Trophoblast cell (in vitro differentiated cells and primary cell): ENCODE measurements at places on chromosomes 7 and 10.
A peak's percentile ranks its signal among the peaks of the same experiment; 100 is the strongest.

DNA sequence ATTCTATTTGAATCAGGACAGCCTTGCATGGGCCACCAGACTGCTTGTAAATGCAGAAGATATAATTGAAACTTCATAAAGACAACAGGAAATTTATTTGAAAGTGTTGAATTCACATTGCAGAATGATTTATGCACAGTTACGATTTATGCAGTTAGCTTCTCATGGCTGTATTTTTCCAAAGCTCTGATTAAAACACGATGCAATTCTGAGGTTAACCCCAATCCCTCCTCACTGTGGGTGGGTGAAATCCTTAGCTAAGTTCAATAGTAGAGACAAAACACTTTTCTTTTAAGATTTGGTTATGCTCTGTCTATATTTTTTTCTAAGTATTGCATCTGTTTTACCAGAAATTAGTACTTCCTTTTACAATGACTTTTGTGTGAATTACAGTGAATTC, 728.8 kb upstream of the IGFBP3 start:
- DNase-seq: no peak

GRCh38 chr10:20396205-20396604, 500.9 kb downstream of the NEBL start:
- DNase-seq: no peak

DNA sequence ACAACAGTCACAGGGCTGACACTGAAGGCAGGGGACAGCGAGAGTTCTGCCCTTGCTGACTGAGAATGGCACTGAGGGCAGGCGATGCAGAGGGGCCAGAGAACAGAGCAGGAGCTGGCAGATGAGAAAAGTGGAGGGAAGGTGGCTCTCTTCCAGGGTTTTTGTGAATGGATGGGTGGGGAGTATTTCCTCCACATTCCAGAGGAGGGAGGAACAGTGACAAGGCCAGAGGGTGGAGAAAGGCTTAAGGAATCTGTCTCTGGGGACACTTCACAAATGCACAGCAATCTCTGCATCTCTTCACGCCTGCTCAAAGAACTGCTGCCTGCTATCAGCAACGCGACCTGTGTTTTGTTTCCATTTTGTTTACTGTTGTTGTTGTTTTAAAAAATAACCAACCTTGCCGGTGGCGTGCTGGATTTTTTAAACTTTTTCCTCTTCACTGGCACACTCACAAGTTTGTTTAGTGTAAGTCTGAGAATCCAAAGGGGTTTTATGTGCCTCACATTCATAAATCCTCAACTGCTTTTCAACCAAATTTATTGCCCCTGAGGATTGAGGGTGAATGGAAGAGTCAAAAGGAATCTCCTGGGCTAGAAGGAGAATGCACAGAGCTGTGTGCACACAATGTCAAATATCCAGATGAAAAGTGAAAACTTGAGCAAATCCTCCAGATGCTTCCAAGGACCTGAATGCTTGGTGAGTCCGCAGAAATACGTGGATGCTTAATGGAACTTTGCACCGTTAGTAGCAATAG, 129.3 kb downstream of the GLI3 start:
- DNase-seq: peak; percentile 54

DNA sequence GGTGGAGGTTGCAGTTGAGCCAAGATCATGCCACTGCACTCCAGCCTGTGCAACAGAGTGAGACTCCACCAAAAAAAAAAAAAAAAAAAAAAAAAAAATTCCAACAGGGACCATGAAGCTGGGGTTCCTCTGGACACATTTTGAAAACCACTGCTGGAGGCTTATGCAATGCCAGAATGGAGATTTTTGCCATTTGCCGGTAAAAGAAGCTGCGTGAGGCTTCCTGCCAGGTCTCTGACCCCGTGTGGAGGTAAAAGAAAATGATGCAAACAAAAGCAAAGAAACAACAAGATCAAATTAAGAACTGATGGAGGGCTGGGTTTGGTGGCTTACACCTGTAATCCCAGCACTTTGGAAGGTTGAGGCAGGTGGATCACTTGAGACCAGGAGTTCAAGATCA, 30.5 kb upstream of the PDZD8 start:
- no peak for DNase-seq

- peak; percentile 63 for DNase-seq
These were observed 868.1 kb downstream of the LRMDA start for GRCh38 chr10:76299501-76299900.

- DNase-seq: no peak
These were observed 161.7 kb downstream of the C7orf25 start for GRCh38 chr7:42750172-42750571.

DNA sequence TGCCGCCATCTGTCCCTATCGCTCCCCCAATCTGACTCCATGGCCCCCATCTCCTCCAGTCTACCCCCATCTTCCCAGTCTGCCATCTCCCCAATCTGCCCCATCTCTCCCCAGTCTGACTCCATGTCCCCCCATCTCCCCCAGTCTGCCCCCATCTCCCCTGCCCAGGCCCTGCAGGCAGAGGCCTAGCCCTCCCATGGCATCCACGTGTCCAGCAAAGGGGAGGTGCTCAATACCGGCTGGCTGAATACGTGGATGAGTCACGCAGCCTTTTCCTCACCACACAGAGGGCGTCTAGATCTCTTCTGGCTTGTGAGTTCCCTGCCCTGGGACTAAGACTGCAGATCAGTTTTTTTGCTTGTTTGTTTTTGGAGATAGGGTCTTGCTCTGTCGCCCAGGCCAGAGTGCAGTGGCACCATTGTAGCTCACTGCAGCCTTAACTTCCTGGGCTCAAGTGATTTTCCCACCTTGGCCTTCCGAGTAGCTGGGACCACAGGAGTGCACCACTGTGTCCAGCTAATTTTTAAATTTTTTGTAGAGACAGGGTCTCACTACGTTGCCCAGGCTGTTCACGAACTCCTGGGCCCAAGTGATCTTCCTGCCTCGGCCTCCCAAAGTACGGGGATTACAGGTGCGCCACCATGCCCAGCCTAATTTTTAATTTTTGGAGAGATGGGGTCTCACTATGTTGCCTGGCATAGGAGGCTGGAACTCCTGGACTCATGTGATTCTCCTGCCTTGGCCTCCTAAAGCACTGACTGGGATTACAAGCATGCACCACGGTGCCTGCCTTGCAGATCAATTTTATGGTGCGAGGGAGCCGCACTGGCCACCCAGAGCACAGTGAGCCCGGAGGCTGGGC, 15.3 kb upstream of the GPR146 start:
- peak; percentile 90 for DNase-seq

DNA sequence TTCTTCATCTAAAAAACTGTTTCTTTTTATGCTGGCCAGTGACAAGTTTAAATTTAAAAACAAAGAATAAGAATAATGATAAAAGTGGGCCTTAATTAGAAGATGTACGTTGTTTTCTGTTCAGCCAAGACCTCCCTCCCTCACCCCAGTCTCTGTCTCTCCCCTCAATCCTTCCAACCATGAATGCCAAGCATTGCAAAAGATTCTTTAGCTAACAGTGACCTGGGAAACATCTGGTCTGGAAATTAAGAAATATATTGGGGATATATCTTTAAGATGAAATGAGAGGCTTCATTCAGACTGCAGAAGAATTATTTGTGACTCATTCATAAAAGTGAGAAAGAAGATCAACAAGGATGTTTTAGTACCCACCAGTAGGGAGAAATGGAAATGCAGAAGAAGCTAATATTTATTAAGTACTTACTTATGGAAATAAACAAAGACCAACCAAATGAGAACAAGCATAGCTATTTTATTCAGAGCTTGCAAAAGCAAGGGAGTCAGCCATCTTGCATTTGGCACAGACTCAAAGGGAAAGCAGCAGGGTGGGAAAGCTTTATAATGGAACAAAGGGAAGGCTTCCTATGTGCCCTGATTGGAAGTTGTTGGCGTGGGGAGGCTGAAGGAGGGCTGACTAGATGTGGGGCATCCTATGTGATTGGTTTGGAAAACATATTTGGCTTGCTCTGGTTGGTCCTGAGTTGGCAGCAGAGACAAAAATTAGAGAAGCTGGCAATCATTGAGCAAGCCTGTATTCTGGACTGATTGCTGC, 595.4 kb upstream of the GHITM start:
- no peak for DNase-seq

- DNase-seq: peak; percentile 95
These were observed 61.9 kb downstream of the MKI67 start for GRCh38 chr10:128064108-128064969.

GRCh38 chr7:70681469-70682350, 450.2 kb upstream of the GALNT17 start:
- DNase-seq: no peak

GRCh38 chr7:28623105-28623730, 210.9 kb downstream of the CREB5 start:
- DNase-seq: peak; percentile 83

- no peak for DNase-seq
These were observed 741.5 kb downstream of the TYW1 start for GRCh38 chr7:67738145-67738544.

GRCh38 chr10:34864149-34865067, 49.3 kb upstream of the PARD3 start:
- no peak for DNase-seq

GRCh38 chr7:113207931-113208330, 89.6 kb upstream of the SMIM30 start:
- DNase-seq: no peak

- no peak for DNase-seq
These were observed 252.6 kb upstream of the IGFBP3 start for GRCh38 chr7:46173476-46174195.

DNA sequence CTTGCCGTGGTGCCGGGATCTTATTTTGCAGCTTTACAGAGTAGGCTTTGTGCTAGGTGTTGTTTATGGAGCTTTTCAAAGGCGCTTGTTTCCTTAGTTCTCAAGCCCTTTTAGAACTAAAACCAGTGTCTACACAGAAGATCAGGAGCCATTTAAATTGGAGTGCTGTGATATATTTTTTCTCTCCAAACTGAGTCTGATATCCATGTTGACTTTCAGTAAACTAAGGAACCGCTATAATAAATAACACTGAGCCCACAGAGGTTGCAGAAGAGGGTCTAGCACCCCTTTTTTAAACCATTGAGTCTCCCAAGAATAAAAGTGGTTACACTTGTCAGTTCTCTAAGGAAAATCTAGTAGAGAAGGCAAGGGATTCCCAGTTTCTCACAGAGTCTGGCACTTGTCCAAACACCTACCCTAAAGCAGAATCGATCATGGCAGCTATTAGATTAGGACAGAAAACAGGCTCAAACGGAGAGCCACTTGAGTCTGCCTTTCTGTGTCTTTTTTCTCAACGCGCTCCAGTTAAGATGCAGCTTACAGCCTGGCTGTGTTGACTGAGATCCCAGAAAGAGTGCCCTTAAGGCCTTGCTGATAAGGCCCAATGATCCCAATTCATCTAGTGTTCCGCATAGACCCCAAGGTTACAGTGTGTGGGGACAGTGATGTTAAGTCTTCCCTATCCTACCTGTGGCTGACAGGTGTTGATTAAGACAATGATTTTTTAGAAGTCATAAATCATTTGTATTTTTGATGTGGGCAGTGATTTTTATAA, 804 bp downstream of the TMEM106B start:
- no peak for DNase-seq

DNA sequence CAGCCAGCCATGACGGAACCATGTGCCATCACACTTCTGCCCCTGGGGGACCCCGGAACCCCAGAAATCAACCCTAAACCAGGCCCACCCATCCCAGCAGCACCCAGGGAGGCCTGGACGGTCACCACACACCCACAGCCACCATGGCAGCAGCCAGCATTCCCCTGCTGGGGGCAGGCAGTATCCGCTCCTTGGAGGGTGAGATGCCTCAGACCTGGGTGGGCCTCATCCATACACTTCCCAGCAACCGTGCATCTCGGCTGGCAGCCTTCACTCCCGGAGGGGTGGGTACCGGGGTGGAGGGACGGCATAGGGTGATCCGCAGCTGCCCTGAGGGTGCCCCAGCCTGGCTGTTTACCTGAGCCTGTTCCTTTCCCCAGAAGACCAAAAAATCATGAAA, 69.1 kb upstream of the FAM20C start:
- no peak for DNase-seq

DNA sequence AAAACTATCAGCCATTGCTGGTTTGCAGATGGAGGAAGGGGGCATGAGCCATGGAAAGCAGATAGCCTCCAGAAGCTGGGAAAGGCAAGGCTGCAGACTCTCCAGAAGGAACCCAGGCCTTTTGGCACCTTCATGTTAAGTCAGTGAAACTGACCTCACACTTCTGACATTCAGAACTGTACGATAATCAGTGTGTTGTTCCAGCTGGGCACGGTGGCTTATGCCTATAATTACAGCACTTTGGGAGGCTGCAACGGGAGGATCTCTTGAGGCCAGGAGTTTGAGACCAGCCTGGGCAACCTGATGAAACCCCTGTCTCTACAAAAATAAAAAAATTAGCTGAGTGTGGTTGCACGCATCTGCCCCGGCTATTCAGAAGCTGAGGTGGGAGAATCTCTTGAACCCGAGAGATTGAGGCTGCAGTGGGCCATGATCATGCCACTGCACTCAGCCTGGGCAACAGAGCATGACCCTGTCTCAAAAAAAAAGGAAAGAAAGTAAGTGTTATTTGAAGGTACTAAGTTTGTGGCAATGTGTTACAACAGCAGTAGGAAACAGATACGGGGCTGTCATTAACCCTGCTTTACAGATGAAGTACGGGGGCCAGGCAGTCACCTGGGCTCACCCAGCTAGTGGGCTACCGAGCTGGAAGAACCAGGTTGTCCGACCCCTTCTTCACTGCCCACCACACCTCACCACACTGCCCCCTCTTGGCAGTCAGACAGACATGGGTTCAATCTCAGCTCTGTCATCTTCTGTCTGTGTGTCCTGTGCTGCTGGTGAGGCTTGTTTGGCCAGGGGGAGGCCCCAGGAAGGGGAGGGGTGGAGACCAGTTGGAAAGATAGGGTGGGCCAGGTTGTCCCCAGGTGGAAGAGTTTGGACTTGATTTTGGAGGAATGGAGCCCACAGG, 18.3 kb downstream of the CHST3 start:
- no peak for DNase-seq

DNA sequence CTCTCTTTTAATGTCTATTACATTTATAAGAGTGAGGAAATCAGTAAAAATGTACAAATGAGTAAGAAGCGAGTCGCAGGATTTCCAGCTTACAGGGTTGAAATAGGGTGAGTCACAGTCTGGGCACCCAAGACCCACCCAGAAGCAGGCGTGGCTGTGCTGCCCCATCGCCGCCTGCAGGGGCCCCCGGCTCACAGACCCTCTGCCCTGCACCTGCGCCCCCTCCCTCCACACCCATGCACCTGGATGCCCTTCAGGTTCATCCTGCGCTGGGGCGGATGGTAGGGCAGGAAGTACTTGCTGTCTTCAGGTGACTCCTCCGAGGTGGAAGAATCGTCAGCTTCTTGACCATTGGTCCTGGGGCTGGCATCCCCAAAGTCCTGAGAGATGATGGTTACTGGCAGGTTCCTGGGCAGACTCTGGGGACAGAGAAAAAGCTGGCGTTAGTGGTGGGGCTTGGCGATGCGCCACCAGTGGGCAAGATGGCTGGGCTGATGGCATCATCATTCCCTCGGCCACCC, 90.2 kb upstream of the GNA12 start:
- DNase-seq: peak; percentile 60
